ENCODE measurements at places on chromosomes 5 and 9. TPM values are rescaled to one million over a fixed set of nuclear protein-coding genes. Genes with fewer than 3 reads are reported as not detected.

DNA sequence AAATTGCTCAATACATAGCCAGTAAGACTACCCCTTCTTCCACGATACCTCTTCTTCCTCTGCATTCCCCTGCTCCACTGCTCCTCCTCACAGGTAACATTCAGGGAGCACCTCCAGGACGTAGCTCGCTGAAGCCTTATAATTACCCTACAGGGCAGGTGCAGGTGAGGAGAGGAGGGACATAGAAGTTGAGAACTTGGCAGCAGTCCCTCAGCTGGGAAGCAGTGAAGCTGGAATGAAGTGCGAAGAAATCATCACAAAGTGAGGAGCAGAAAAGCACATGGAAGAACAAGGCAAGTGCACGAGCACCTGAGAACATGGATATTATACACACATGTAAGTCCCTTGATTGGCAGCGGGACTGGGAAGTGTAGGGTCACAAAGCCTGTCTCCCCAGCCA is 118.2 kb downstream of the HSD17B3 start:
- no peak for DNase-seq

DNA sequence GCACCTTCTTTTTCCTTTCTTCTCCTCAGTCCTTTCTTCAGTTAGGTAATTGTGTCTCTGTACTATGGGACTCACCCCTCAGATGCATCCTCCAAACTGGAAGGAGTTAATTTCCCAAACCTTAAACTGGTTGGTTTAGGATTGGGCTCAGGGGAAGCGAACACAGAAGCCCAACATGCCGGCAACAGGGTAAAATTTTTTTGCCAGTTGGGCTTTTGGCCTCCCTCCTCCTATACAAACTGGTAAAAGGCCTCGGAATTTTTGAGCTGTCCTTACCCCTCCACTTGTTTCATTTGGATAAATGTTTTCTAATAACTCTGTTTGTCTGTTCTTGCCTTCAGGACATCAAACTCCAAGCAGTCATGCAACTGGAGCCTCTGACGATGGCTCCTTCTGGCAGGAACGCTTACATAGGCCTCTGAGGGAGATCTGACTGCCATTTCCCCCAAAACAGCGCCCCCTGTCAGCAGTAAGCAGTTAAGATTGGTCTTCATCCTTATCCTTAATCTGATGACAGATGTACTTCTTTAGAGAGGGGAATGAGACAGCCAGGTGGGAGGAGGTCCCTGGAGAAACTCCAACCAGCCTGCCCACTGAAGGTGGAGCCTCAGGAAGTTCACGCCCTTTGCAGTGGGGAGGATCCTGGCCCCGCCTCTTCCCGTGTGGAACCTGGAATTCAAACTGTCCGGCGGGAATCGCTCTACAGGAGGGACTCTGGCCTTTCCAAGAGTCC is 57.8 kb upstream of the SPINK5 start:
- DNase-seq, result no peak

- DNase-seq, result peak; percentile 22
These were observed 67.8 kb downstream of the PSD2 start for GRCh38 chr5:139863361-139863760.

DNA sequence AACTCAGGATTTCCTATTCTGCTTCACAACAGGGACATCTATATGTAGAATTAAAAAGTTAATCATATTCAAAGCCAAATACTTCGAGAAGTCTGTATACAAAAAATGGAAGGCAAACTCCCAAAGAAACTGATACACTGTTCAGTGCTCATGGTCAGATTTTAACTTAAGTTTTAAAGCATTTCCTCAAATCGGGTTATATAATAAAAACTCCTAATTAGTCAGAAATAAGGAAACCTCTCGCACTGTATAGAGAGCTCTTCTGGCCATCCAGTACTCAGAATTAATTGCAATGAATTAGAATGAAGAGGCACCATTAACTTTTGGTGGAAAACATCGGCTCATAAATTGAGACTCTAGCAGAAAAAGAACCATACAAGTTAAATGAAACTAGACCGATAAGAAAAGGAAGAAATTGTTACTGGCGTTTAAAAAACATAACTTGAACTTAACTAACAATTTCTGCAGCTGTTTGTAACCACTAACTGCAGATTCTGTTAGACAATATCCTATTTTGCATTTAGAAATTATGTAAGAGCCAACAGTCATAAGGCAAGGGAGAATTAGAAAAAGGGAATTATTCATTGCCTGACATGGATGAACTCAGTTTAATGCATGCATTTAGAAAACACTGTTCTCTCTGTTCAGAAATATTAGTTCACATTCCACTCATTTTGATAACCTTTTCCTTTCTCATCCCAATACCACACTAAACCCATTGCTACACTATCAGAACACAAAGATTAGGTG is 96.6 kb downstream of the FNBP1 start:
- no peak for DNase-seq

Gene BRINP1
- total RNA-seq, result not detected

- no peak for DNase-seq
These were observed 563.9 kb downstream of the BNC2 start for GRCh38 chr9:16306586-16306985.

DNA sequence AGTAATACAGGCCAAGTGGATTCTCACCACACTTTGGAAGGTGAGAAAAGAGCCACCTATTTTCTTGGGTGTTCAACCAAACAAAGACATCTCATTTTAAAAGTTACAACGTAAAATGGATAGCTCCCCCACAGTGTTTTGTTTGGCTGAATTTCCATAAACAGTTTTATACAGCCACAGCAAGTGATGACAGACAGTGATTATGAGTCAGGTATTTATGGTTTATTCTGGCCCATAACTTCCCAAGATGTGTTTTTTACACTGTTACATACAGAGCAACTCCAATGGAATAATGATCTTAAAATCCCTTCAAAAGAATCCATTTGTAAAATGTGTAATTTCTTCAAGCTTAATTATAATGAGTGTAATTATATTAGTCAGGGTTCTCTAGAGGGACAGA is 421.3 kb downstream of the TLE1 start:
- DNase-seq, result no peak

GRCh38 chr9:26325444-26325829 is 567.2 kb downstream of the CAAP1 start:
- no peak for DNase-seq

DNA sequence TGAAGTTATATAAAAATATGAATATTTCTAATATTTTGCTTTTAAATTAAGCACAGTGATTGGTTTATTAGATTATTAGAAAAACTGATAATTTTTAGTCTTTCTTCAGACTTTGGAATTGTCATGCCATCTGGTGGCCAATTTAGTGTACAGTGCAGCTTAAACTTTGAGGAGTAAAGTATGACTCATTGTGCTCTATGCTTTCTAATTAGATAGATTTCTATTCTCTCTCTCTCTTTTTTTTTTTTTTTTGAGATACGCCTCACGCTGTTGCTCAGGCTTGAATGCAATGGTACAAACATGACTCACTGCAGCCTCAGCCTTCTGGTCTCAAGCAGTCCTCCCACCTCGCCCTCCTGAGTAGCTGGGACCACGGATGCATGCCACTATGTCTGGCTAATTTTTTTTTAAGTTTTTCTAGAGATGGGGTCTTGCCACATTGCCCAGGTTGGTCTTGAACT is 42.1 kb upstream of the GPR21 start:
- peak; percentile 33 for DNase-seq

Gene SMIM33
- total RNA-seq, result not detected

Gene GGTA1
- 16.3 TPM for total RNA-seq

- DNase-seq, result no peak
These were observed 144.8 kb upstream of the ADCY2 start for GRCh38 chr5:7251132-7251531.

DNA sequence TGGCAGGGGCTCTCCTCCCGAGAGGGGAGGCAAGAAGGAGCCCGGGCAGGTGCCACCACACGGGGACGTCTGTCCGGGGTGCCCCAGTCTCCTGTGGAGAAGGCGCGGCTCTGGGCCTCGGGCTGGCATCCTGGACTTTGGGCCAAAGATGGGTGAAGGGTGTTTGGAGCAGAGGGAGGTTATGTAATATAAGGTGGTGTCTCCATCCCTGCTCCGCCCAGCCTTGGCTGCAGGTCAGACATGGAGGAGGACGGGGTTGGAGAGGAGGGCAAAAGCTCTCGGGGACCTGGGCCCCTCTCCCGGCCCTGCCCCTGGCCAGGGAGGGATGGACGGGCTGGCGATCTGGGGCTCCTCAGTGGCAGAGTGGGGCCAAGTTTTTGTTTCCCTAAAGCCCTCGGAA is 1.2 kb upstream of the SOHLH1 start:
- no peak for DNase-seq

Gene CCDC152
- 3.9 TPM for total RNA-seq

Gene TOR2A
- total RNA-seq, result 10.2 TPM

DNA sequence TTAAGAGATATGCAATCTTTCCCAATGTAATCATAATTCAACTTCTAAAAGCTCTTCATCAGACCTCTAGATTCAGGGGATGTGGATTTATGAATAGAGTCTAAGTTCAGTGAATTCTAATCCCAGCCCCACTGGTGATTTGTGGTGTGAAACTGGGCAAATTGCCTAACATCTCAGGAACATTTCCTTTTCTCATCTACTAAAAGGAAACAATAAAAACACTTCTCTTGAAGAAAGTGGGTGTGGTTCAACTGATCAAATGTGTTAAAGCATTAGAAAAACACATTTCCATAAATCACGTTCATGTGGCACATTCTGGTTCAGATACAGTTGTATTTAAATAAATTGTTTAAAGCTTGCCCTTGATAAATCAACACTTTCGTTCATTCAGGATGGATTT is 631.7 kb upstream of the CDH6 start:
- no peak for DNase-seq

GRCh38 chr5:126129431-126129830 is 293.8 kb upstream of the GRAMD2B start:
- DNase-seq, result no peak

Data from uterus (tissue), 4 donors.